ENCODE measurements at places on chromosomes 11 and 22.

GRCh38 chr11:28976801-28977145 lies 868.6 kb downstream of the METTL15 start:
- no peaks in the 10 kb centered on the region for H3K4me1 ChIP-seq
- H3K27me3 ChIP-seq = no peaks in the 10 kb centered on the region
- H3K4me3 ChIP-seq = no peak overlapping the region
- H3K36me3 ChIP-seq = no peaks in the 10 kb centered on the region
- DNase-seq = no peak

GRCh38 chr22:40716116-40716515 lies 36.8 kb downstream of the MCHR1 start:
- peaks cover 2% of the 10 kb centered on the region for H3K27me3 ChIP-seq
- H3K4me3 ChIP-seq = no peak overlapping the region
- no peaks in the 10 kb centered on the region for H3K36me3 ChIP-seq
- no peak overlapping the region for H3K27ac ChIP-seq
- H3K4me1 ChIP-seq = peaks cover 4% of the 10 kb centered on the region

GRCh38 chr11:66258473-66258893 lies 10.0 kb upstream of the RAB1B start:
- H3K4me1 ChIP-seq = peaks cover 21% of the 10 kb centered on the region
- DNase-seq = no peak
- H3K27ac ChIP-seq = no peak overlapping the region
- H3K27me3 ChIP-seq = peaks cover 41% of the 10 kb centered on the region
- H3K4me3 ChIP-seq = peak overlapping the region; percentile 71

DNA sequence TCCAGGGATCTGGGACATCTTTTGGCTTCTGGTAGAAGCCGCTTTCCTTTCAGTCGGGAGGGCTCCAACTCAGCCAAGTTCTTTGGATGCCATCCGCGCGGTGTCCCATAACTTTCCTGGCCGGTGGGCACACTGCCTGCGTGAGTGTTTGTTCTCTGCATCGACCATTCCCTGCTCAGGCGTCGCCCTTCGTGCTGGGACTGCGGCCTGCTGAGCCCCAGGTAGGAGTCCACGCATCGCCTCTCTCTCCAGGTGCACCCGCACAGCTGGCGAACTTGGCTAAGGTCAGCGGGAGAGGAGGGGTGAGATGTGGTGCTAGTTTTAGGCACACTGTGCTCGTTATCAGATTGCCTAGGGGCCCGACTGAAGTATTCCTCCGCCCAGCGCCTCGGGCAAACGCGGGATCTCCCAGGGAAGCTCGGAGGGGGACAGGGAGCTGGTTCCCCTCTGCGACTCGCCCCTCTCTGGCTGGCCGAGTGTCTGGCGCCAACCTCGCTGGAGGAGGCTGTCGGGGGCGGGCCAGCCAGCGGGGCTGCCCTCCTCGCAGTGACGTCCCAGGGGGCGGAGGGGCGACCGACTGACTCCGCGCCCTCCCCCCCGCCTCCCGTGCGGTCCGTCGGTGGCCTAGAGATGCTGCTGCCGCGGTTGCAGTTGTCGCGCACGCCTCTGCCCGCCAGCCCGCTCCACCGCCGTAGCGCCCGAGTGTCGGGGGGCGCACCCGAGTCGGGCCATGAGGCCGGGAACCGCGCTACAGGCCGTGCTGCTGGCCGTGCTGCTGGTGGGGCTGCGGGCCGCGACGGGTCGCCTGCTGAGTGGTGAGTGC lies at the start of gene LAYN:
TSS of gene LAYN (plus strand) at position 607 of the 823 bp plus-strand sequence. CDS start at position 731, 124 bp downstream.
- peaks cover 21% of the 10 kb centered on the region for H3K27me3 ChIP-seq
- H3K4me3 ChIP-seq = peak within 1 kb of the TSS; percentile 3
- H3K4me1 ChIP-seq = peaks cover 25% of the 10 kb centered on the region
- H3K27ac ChIP-seq = no peak within 1 kb of the TSS
- H3K36me3 ChIP-seq = no peaks in the 10 kb centered on the region

GRCh38 chr22:32042924-32043323 lies at the start of gene SLC5A1:
SLC5A1 (plus strand) TSS chr22:32043261; CDS start chr22:32043282, 21 bp downstream.
- H3K4me3 ChIP-seq = no peak within 1 kb of the TSS

DNA sequence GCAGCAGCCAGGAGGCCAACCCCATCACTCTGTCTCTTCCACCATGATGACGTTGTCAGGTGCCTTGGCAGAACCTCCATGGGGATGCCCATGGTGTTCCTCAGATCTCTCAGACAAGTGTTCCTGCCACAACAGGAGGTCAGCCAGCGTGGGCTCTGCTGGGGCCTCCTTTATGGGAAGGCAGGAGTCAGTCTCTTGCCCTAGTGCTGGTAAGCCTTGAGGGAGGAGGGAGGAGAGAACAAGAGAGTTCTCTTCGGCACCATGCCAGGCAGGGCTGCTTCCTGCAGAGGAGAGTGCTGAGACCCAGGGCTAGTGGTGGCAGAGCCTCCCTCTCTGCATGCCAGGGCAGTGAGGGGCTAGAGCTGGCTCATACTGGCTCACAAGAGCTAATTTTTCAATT lies 32.5 kb downstream of the GNAZ start:
- DNase-seq = no peak
- no peak overlapping the region for H3K27ac ChIP-seq
- no peaks in the 10 kb centered on the region for H3K36me3 ChIP-seq
- no peak overlapping the region for H3K4me3 ChIP-seq

GRCh38 chr22:49272546-49273125 lies 555.0 kb downstream of the BRD1 start:
- no peak overlapping the region for H3K4me3 ChIP-seq
- H3K27ac ChIP-seq = no peak overlapping the region
- no peaks in the 10 kb centered on the region for H3K4me1 ChIP-seq
- no peak for DNase-seq
- H3K27me3 ChIP-seq = peaks cover 14% of the 10 kb centered on the region

GRCh38 chr22:45553351-45554039 lies 50.8 kb downstream of the FBLN1 start:
- no peak overlapping the region for H3K27ac ChIP-seq
- peak; percentile 31 for DNase-seq
- no peaks in the 10 kb centered on the region for H3K36me3 ChIP-seq
- H3K27me3 ChIP-seq = peaks cover 4% of the 10 kb centered on the region
- H3K4me3 ChIP-seq = no peak overlapping the region

- H3K4me3 ChIP-seq = peak overlapping the region; percentile 90
- H3K36me3 ChIP-seq = no peaks in the 10 kb centered on the region
- peaks cover 70% of the 10 kb centered on the region for H3K4me1 ChIP-seq
- H3K27me3 ChIP-seq = no peaks in the 10 kb centered on the region
- no peak for DNase-seq
These were observed 690 bp upstream of the UVRAG start for GRCh38 chr11:75814363-75814676.

DNA sequence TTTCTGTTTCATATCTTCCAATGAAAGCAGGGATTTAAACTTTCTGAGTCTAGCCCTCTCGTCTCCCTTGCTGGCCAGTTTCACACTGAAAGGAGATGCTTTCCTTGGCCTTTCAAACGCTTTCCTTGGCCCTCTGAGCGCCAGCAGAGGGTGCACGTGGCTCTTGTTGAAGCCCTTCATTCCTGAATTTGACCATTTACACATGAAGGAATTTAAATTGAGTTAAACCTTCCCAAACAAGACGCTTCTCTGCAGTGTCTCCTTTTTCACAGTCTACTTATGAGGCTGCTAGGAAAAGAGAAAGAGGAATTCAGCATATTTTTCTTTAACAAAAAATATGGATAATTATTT lies 21.6 kb downstream of the NNMT start:
- no peak overlapping the region for H3K4me3 ChIP-seq
- no peaks in the 10 kb centered on the region for H3K36me3 ChIP-seq
- H3K27me3 ChIP-seq = no peaks in the 10 kb centered on the region
- no peak overlapping the region for H3K27ac ChIP-seq
- H3K4me1 ChIP-seq = no peaks in the 10 kb centered on the region

- peaks cover 52% of the 10 kb centered on the region for H3K27me3 ChIP-seq
- no peaks in the 10 kb centered on the region for H3K4me1 ChIP-seq
- H3K27ac ChIP-seq = no peak overlapping the region
- H3K36me3 ChIP-seq = no peaks in the 10 kb centered on the region
- DNase-seq = no peak
These were observed 390.0 kb downstream of the TENM4 start for GRCh38 chr11:79050786-79051185.

DNA sequence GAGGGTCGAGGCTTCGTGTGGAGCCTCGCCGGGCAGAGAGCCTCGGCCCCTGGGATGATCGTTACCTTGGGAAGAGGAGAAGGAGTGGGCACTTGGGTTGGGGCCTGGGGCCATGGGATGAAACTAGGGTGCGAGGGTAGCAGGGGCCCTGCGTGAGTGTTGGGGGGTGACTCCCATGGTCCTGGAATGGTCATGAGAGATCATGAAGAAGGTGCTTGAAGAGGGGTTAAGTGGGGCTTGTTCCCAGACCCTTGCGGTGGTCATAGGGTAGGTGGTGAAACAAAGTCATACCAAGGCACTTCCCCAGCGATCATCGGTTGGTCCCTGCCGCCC lies 284 bp downstream of the CCS start:
- H3K27me3 ChIP-seq = no peaks in the 10 kb centered on the region
- DNase-seq = peak; percentile 20
- H3K36me3 ChIP-seq = no peaks in the 10 kb centered on the region
- peaks cover 35% of the 10 kb centered on the region for H3K4me1 ChIP-seq

GRCh38 chr22:45688600-45689080 lies 17.0 kb downstream of the ATXN10 start:
- H3K27me3 ChIP-seq = no peaks in the 10 kb centered on the region
- no peak overlapping the region for H3K27ac ChIP-seq
- DNase-seq = no peak
- no peak overlapping the region for H3K4me3 ChIP-seq
- peaks cover 9% of the 10 kb centered on the region for H3K4me1 ChIP-seq

DNA sequence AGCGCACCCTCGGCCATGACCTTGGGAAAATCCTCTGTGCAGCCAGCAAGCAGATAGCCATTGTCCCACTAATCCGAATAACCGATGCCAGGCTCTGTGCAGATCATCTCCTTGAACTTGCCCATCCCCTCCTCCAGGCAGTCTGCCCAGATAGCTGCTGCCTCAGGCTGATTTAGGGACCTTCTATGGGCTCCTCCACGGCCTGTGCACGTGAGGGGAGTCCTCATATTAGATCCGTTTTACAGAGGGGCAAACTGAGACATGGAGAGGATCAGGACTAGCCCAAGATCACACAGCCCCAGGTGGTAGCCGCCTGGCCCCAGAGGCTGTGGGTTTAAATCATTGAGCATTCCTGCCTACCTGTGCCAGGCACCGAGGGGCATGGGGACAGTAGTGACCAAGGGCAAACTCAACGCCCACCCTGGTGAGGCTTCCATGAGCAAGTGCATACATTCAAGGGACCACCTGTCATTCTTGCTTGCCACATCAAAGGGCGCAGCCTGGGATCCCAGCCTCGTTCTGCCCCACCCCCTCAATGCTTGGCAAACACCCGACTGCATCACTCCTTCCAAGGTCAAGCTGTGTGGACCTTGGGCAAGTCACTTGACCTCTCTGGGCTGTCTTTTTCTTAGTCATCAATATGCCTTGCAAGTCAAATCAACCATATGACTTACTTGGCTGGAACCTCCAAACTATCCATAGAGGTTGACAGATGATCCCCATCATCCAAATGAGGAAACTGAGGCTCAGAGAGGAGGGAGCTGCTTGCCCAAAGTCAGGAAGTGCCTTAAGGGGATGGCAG lies 131.6 kb downstream of the MN1 start:
- DNase-seq = peak; percentile 85
- H3K4me1 ChIP-seq = peaks cover 37% of the 10 kb centered on the region
- no peaks in the 10 kb centered on the region for H3K27me3 ChIP-seq
- H3K27ac ChIP-seq = peak overlapping the region; percentile 55
- no peaks in the 10 kb centered on the region for H3K36me3 ChIP-seq

- H3K27ac ChIP-seq = no peak overlapping the region
- H3K4me1 ChIP-seq = no peaks in the 10 kb centered on the region
- no peak for DNase-seq
- H3K36me3 ChIP-seq = peaks cover 29% of the 10 kb centered on the region
- no peaks in the 10 kb centered on the region for H3K27me3 ChIP-seq
These were observed 4.7 kb downstream of the UCP3 start for GRCh38 chr11:74004046-74004695.

DNA sequence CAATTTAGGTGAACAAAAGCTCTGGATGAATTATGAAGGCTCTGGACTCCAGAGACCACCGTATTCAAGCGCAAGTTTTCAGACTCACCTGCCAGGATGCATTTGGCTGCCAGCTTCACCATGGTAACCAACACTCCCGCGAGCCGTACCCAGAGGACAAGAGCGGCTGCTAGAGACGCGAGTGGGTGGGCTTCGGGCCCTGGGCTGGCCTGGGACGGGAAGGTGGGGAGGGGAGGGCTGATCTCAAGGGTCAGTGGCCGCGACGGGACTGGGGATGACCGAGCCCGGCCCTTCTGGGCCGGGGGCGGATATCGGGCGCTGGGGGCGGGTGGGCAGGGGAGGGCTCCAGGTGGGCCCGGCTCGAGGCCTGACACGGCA lies 344 bp downstream of the IFT27 start:
- peak overlapping the region; percentile 78 for H3K4me3 ChIP-seq
- peaks cover 24% of the 10 kb centered on the region for H3K4me1 ChIP-seq
- no peaks in the 10 kb centered on the region for H3K36me3 ChIP-seq
- H3K27me3 ChIP-seq = no peaks in the 10 kb centered on the region
- H3K27ac ChIP-seq = peak overlapping the region; percentile 76

DNA sequence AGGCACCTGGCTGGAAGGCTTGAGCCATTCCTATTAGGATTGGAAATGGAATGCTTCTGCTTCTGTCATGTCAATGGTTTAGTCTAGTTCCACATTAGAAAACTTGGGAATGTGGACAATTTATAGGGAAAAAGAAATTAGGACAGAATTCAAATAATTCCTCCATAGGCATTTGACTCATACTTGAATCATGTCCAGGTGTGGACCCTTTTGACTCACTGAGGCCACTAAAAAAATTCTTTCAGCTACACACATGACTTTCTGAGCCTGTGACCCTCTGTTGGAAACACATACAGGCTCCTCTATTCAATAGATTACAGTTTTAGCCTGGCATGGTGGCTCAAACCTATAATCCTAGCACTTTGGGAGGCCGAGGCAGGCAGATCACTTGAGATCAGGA lies 100.5 kb downstream of the RASSF10 start:
- H3K4me3 ChIP-seq = no peak overlapping the region
- no peaks in the 10 kb centered on the region for H3K4me1 ChIP-seq
- H3K27ac ChIP-seq = no peak overlapping the region
- H3K27me3 ChIP-seq = no peaks in the 10 kb centered on the region
- no peak for DNase-seq

DNA sequence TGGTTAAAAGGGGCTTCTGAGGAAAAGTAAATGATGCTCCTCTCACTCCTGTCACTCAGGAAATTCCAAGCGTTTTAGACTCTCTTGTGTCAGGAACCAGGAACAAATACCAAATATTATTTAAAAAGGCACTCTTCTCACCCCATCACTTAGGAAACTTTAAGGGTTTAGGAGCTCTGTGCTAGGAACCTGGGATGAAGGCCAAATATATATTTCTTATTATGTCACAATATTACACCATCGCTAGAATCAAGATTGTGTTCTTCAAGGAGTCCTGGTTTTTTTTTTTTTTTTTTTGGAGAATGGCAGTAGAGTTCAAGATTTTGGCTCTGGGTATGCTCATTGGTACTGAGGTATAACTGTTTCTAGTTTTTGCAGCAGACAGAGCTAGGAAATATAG lies 79.0 kb upstream of the HEPHL1 start:
- DNase-seq = no peak
- H3K27me3 ChIP-seq = no peaks in the 10 kb centered on the region
- no peaks in the 10 kb centered on the region for H3K4me1 ChIP-seq
- H3K4me3 ChIP-seq = no peak overlapping the region
- H3K27ac ChIP-seq = no peak overlapping the region

- H3K36me3 ChIP-seq = no peaks in the 10 kb centered on the region
- H3K4me1 ChIP-seq = peaks cover 8% of the 10 kb centered on the region
- DNase-seq = no peak
- H3K4me3 ChIP-seq = no peak overlapping the region
- H3K27me3 ChIP-seq = no peaks in the 10 kb centered on the region
These were observed 22.7 kb downstream of the BTBD10 start for GRCh38 chr11:13440100-13440855.

GRCh38 chr11:8252388-8252787 lies 11.3 kb downstream of the LMO1 start:
- no peak overlapping the region for H3K27ac ChIP-seq
- no peaks in the 10 kb centered on the region for H3K36me3 ChIP-seq
- DNase-seq = no peak
- H3K27me3 ChIP-seq = no peaks in the 10 kb centered on the region
- H3K4me3 ChIP-seq = no peak overlapping the region
